ENCODE measurements at places on chromosomes 5 and 9.

- DNase-seq = no peak
Observed at GRCh38 chr9:22286661-22287060, 160.0 kb upstream of the DMRTA1 start.

- no peak for DNase-seq
Observed at GRCh38 chr9:116154334-116154975, 864 bp downstream of the PAPPA start.

DNA sequence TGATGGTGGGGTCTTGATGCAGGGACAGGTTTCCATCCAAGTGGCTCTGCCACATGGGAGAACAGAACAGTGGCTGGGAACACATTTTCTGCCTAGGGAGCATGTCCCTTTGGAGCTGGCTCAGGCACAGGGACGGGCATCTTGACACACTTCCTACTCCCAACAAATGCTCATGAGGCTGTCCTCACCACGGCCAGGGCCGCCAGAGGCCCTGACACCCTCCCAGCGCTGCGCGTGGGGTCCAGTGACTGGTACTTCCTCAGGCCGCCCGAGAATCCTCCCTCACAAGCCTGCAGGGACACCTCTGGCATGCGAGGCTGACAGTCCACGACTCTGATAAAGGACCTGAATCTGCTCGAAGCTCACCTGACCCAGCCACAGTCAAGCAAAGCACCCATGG is 61.0 kb upstream of the SARDH start:
- no peak for DNase-seq

DNA sequence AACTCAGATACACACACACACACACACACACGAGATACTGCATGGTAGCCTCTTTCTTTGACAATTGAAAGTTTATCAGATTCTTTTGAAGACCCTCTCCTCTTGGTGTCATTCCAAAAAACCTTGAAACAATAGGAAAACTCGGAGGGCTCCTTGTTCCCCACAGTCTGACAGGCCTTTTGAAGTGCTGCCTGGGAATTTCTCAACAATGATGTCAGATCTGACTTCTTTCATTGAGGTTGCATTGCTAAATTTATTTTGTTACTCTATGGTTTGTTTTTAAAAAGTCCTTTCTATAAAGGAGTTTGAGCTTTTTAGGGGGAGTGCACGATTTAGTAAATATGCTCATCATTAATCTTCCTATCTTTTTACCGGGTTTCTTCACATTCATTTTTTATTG is 583.9 kb downstream of the SEMA5A start:
- no peak for DNase-seq

- DNase-seq = no peak
Observed at GRCh38 chr5:31701642-31702299, 62.8 kb downstream of the PDZD2 start.

DNA sequence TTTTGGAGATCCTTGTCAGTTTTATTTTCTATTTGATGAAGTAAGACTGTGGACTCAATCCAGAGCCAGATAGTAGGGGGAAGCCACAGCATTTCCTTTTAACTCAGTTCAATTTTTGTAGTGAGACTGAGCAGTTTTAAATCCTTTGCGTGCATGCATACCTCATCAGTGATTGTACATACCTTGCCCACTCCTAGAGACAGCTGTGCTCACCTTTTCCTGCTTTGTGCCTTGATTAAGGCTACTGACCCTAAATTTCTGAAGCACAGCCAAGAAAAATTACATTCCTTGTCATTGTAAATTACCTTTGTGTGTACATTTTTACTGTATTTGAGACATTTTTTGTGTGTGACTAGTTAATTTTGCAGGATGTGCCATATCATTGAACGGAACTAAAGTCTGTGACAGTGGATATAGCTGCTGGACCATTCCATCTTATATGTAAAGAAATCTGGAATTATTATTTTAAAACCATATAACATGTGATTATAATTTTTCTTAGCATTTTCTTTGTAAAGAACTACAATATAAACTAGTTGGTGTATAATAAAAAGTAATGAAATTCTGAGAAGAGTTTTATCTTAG is 17.8 kb downstream of the DIMT1 start:
- DNase-seq = no peak

- no peak for DNase-seq
Observed at GRCh38 chr5:138022912-138023311, 10.0 kb downstream of the FAM13B start.
